ENCODE measurements at places on chromosomes 3 and 15. TPM values are rescaled to one million over a fixed set of nuclear protein-coding genes. Genes with fewer than 3 reads are reported as not detected.

DNA sequence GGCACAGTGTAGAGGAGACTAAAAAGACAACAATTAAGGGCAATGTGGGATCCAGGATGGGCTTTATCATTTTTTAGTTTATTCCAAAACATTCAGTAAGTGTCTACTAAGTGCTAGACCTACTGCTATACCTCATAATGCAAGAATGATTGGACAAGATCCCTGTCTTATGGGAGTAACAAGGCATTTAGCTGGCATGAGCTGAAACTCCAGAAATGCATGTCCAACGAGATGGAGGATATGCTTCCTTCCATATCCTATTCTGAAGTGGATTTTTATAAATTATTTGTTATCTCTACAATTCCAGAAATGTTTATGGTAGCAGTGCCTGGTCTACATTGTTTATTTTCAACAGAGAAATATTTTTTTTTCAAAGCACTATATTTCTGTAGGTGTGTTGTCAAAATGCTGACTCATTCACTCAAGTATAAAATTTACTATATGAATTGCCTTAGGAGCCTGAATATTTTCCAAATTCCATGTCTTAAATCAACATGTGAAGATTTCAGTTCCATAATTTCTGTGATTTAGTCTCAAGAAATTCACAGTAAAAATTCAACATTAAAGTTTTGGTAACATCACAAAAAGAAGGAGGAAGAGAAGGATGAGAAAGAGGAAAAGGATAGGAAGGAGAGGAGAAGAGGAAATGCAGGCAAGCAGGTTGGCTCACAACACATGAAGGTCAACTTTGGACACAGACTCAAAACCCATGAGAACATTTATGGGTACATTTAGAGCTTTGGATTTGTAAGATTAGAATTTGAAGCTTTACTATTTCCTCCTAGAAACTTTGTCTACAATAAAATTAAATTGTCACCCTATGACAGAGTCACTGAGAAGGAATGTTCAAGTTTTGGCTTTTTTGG is 88.6 kb downstream of the P3H2 start:
- no peak overlapping the region for H3K4me3 ChIP-seq
- no peaks in the 10 kb centered on the region for H3K27me3 ChIP-seq

DNA sequence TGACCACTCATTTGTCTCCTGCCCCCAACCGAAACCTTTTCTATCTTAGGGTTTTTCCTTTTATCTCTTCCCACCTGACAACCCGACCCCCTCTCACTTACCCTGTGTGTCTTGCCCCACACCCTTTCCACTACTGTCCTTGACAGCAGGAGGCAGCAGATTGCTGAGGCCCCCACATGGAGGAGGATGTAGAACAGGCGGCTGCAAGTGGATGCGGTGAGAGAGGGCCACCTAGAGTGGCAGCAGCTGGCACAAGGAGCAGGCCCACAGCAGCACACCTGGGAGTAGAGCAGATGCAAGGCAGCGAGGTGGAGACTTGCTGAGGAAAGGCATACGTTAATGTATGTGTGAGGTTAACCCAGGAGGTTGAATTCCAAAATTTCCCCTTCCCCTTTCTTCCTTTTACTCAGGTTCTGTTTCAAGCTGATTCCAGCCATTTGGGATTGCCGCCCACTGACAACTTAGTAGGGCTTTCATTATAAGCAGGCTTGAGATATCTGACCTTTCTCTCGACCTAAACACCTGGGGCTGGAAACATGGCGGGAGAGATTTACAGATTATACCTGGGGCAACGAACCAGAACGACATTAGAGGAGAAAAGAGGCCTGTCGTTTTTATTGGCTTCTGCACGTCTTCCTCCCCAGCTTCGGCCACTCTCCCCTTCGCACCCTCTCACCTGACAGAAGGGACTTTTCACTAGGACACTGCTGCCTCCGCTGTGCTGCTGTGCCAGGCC is 643 bp downstream of the SERINC4 start:
- peaks cover 17% of the 10 kb centered on the region for H3K36me3 ChIP-seq
- peak overlapping the region; percentile 99 for H3K27ac ChIP-seq
- no peak for DNase-seq
- peaks cover 63% of the 10 kb centered on the region for H3K4me1 ChIP-seq

DNA sequence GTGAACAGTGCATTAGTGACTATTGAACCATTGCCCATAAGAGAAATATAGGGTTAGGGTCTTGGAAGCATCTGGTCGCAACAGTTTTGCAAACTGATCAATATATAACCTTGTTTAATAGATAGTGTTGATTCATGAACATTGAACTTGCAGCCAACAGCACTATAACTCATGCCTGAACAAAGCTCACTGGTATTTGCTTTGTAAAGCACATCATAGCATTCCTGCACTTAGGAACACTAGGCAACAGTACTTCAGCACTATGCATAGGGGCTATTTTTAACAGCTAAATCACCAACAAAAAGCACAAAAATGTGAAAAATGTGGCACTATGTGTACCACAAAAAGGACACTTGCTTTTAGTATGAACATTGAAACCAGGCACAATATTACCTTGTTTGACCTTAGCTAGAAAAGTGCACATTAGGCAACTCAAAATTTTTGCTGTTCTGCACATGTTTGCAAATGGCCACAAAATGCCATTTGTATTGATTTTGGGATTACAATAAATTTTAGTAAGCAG is 68.0 kb downstream of the OXNAD1 start:
- H3K27me3 ChIP-seq: no peaks in the 10 kb centered on the region
- H3K4me3 ChIP-seq: no peak overlapping the region
- peaks cover 30% of the 10 kb centered on the region for H3K36me3 ChIP-seq
- peaks cover 23% of the 10 kb centered on the region for H3K4me1 ChIP-seq
- H3K27ac ChIP-seq: peak overlapping the region; percentile 69

GOLGA8K gene
- total RNA-seq: 1.3 TPM

DNA sequence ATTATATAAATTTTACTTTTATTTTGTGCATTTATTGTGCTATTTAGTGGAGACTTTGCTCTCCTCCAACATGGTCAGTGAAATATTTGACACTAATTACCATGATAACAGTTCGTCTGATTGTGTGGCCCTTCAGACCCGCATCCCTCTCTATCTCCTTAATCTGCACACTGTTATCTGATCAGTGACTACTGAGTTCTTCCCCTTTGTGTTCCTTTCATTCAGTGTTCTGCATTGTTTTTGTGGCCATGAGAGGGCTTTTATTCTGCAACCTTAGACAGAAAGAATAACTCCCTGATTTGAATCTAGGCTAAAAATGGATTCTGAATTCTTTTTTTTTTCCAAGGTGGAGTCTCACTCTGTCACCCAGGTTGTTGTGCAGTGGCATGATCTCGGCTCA is 11.9 kb upstream of the FMN1 start:
- no peaks in the 10 kb centered on the region for H3K36me3 ChIP-seq
- no peak overlapping the region for H3K27ac ChIP-seq
- H3K4me3 ChIP-seq: no peak overlapping the region
- no peaks in the 10 kb centered on the region for H3K27me3 ChIP-seq

ADAMTS17 gene
- 3.4 TPM for total RNA-seq

GRCh38 chr3:126266291-126266840 is 86.0 kb upstream of the ALDH1L1 start:
- no peak overlapping the region for H3K27ac ChIP-seq
- H3K4me1 ChIP-seq: peaks cover 46% of the 10 kb centered on the region
- H3K27me3 ChIP-seq: no peaks in the 10 kb centered on the region
- no peak for DNase-seq
- H3K4me3 ChIP-seq: no peak overlapping the region
